ENCODE measurements at places on chromosomes 7 and 10.

GRCh38 chr7:5396542-5396941 lies 27.1 kb downstream of the TNRC18 start:
- peak; percentile 53 for DNase-seq

DNA sequence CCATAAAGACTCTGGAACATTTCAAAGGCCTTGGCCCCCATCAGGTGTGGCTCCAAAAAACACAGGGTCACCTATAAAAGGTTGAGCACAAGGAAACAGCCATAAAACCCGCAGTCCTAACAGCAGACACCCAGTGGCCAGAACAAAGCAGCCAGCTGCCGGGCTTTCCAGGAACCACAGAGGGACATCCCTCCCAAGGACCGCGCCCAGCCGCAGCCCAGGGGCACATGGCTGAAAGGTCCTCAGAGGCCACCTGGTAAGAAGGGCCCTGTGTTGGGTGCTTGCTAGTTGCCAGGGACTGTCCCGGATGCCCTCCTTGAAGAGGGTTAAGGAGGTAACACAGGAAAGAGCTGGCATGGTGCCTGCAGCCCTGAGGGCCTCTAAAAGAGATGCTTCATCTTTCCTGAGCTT lies 32.7 kb downstream of the KCNMA1 start:
- DNase-seq, result no peak

DNA sequence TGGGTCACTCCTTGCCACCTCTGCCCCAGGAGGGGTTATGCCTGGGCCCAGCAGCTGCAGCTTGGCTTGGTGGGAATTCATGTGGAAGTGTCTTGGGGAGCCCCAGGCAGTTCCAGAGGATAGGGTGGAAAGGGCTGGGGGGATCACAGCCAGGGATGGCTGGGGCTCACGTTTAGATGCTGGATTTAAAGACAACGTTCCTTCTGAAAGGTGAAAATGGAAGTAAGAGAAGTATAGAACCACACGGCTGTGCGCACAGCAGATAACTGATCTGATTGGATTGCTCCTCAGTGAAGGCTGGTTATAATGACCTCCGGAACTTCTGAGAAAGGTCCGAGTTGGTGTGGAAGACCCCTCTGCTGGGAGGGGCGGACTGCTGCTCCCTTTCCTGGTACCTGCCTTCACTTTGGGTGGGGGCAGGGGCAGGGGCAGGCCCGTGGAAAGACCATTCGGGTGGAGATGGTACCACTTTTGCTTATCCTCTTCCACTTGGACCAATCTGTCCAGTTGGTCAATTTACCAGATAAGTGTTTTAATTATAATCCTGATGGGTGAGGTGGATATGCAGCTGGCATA lies 7.9 kb upstream of the MYL7 start:
- DNase-seq, result no peak

DNA sequence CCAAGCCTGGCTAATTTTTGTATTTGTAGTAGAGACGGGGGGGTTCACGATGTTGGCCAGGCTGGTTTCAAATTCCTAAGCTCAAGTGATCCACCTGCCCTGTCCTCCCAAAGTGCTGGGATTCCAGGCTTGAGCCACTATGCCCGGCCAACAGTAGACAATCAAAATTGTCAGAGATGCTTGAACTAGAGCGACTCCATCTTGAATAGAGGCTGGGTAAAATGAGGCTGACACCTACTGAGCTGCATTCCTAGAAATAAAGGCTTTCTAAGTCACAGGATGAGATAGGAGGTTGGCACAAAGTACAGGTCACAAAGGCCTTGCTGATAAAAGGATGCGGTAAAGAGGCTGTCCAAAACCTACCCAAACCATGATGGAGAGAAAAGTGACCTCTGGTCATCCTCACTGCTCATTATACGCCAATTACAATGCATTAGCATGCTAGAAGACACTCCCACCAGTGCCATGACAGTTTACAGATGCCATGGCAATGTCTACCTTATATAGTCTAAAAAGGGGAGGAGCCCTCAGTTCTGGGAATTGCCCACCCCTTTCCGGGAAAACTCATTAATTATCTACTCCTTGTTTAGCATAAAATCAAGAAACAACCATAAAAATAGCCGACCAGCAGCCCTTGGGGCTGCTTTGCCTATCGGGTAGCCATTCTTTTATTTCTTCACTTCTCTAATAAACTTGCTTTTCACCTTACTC lies 134.5 kb downstream of the BAMBI start:
- no peak for DNase-seq

GRCh38 chr10:14382022-14382421 lies 51.3 kb upstream of the FRMD4A start:
- peak; percentile 42 for DNase-seq

- no peak for DNase-seq
These were observed 62.3 kb upstream of the AHR start for GRCh38 chr7:17236171-17236570.

DNA sequence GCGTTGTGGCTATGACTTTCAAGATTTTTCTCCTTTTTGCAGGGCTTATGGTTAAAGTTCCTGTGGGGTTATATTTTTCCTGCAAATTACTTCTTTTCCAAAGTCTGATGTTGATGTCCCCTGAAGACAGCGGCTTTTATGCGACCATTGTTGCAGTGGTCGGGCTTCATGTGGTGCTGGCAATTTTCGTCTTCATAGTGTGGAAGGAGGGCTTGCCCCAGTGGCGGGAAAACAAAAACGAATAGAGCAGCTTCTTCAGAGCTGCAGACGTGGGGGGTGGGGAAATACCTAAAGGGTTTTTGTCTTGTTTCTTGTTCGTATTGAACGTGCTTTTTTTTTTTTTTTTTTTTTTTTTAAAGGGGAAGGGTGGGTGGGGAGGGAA lies 53.8 kb downstream of the MCMBP start:
- no peak for DNase-seq

DNA sequence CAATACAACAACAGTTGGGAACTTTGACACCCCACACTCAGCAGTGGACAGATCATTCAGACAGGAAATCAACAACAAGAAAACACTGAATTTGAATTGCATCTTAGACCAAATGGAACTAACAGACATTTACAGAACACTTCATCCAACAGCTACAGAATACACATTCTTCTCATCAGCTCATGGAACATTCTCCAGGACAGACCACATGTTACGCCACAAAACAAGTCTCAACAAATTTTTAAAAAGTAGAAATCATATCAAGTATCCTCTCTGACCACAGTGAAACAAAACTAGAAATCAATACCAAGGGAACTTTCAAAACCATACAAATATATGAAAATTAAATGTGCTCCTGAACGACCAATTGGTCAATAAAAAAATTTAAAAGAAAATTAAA lies 212.3 kb downstream of the DNAJC1 start:
- DNase-seq, result no peak

GRCh38 chr10:53453196-53453595 lies 680.6 kb upstream of the MBL2 start:
- DNase-seq, result no peak

GRCh38 chr7:81098213-81098612 lies 179.4 kb upstream of the SEMA3C start:
- no peak for DNase-seq

GRCh38 chr7:14457568-14458453 lies 444.7 kb downstream of the DGKB start:
- DNase-seq, result peak; percentile 57

- DNase-seq, result no peak
These were observed 107.1 kb upstream of the NRP1 start for GRCh38 chr10:33441561-33441960.

DNA sequence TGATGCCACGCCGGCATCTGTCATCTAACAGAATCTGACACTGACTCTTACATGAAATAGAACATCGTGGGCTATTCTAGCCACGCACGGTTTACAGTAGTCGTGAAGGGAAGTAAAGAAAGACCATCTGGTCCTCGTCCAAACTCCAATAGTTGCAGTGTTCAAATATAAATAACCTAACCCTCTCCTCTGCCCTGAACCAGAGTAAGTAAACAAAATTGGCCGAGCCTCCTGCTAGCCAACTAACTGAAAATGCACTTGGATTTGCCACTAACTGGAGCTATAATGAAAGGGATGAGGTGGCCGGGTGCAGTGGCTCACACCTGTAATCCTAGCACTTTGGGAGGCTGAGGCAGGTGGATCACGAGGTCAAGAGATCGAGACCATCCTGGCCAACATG lies 29.5 kb upstream of the ZC3HAV1L start:
- DNase-seq, result no peak

- no peak for DNase-seq
These were observed 21.0 kb upstream of the TSPAN14 start for GRCh38 chr10:80433134-80433533.

DNA sequence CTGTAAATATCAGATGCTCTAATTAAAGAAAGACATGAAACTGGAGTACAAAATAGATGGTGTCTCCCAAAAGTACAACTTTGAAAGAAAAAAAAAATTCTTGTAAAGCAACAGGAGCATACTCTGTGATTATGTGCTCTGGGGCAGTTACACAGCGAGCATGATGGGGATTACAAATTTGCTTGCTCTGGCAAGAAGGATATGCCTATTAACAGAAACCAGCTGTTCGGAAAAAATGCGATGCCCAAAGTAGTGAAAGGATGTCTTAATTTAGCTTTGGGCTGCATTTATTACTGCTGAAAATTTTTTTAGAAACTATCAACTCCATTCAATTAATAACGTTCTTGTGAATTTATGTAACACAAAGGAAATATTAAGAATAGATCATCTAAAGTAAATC lies 256.9 kb upstream of the TPK1 start:
- DNase-seq, result no peak

DNA sequence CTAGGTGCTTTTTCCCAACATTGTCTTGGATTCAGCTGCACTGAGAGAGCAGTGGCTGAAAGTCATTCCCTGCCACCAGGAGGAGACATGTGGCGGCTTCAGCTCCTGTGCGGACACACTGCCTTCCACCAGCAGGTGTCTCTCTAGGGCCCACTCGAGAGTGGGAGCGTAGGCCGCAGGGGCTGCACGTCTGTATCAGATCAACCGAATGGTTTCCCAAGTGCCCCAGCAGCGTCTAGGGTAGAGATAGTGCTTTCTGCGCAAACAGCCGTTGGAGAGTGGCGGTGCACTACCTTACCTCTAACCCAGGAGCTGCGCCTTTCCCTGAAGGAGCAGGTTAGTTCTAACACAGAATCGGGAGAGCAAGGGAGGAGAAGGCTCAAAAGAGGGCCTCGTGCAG lies 31.7 kb downstream of the PAPOLB start:
- DNase-seq, result peak; percentile 31

GRCh38 chr7:52670608-52671225 lies 364.7 kb upstream of the POM121L12 start:
- no peak for DNase-seq

GRCh38 chr7:85682833-85683620 lies 496.2 kb upstream of the SEMA3D start:
- no peak for DNase-seq
